ENCODE measurements at places on chromosomes 6 and 20.

- no peak for DNase-seq
Measured at GRCh38 chr20:41408156-41408794, 41.7 kb upstream of the EMILIN3 start.

GRCh38 chr6:167487749-167488664 is 163.1 kb downstream of the TTLL2 start:
- no peak for DNase-seq

GRCh38 chr6:2959909-2960719 is 11.3 kb downstream of the SERPINB6 start:
- no peak for DNase-seq

- DNase-seq = no peak
Measured at GRCh38 chr6:10621847-10622246, 72.6 kb downstream of the C6orf52 start.

- no peak for DNase-seq
Measured at GRCh38 chr6:20479060-20479459, 55.2 kb upstream of the CDKAL1 start.

DNA sequence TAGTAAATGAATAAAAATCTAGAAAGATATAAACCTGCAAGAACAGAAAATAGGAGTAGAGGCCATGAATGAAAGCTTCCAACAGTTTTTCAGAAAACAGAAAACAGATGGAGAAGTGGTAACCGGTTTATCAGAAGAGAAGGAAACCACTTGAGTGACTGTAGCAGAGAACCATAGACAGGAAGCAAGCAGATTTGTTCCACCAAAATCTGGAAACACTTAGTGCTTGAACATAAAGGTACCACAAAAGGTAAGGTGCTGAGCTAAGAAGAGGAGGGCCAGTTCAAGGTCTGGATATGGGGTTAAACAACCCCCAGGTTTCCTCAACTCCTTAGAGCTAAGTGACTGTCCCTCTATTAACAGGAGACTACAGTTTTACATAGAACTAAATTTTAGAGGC is 9.2 kb upstream of the KIAA0319 start:
- DNase-seq = no peak

DNA sequence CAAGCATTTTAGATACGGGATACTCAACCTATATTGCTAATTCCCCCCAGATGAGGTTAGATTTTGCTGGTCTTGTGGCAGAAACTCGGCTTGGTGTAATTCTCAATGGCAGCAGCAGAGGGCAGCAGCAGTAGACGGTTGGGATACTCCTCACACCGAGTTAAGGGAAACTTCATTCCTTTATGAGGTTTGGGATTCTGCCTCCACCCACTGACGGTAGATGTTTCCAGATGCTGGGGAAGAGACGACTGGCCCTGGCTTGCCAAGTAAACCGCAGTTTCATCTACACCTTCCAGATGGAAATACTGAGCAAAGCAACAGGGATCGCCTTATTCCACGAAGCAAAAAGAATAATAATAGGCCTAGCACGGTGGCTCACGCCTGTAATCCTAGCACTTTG is 8.2 kb upstream of the TBC1D7 start:
- peak; percentile 57 for DNase-seq

DNA sequence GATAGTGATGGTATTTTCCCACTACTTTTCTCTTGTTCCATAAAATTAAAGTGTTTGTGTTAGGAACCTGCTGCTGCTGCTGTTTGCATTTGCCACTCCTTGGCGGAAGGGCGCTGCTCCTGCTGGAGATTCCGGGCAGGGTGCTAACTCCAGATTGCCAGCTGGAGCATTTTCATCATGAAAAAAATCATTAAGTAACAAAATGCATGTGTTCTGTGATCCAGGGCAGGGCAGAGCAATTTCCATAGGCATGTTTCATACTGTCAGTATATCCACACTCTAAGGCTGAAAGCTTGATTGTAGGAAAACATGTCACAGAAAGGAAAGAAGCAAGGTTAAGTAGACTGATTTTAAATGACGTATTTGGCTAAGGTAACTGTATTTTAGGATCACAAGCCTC is 24.0 kb downstream of the PBOV1 start:
- no peak for DNase-seq

GRCh38 chr6:53874964-53875363 is 80.2 kb downstream of the LRRC1 start:
- no peak for DNase-seq

GRCh38 chr6:85795945-85796344 is 153.3 kb upstream of the SYNCRIP start:
- DNase-seq = no peak

GRCh38 chr6:94751641-94752329 is 825.5 kb upstream of the MANEA start:
- no peak for DNase-seq

DNA sequence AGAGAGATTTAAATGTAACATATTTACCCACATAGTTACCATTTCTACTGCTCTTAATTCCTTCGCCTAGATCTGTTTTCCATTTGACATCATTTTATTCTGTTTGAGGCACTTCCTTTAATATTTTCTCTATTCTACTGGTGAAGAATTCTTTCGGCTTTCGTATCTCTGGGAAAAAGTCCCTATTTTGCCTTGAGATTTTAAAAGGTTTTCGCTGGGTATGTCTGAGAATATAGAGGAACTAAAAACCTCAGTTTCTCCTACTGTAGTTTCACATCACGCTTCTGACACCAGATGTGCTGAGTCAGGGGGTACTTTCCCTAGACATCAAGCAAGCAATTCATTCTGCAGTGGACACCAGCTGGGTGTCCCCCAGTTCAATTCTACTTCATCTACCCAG is 61.7 kb downstream of the E2F3 start:
- DNase-seq = no peak

DNA sequence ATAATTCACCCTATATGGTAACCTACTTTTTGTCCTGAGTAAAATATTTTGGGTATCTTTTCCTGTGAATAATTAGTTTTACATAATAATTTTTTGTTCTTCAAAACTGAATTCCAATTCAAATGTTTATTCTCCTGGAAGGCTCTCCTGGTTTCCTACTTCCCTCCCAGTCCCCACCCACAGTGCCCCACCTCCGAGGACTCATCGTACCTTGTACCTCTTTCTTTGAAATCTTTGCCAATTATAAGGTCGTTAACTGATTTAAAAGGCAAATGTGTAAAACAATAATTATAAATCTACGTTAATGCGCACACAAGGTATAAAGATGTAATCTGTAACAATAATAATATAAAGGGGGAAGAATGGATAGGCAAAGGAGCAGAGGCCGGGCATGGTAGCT is 40.5 kb upstream of the VEGFA start:
- DNase-seq = no peak

- no peak for DNase-seq
Measured at GRCh38 chr20:44153636-44154043, 33.3 kb downstream of the JPH2 start.

- no peak for DNase-seq
Measured at GRCh38 chr6:34243901-34244884, 4.6 kb downstream of the SMIM29 start.

DNA sequence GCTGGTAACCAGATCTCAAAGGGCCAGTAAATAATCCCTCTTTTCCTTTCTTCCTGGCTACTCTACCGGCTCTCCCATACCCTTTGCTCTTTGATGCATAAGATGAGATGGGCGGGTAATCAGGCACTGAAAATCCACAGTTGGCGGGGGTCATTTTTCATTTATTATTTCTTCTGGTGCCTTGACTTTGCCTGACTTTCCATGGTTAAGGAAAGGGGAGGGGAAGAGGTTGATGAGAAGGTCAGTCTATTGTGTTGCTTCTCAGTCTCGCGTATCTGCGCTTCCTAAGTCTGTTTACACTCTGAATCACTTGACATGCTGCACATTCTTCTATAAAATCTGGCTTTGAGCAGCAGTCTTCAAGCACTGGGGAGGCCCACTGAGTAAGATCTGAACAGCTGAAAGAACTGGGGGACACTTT is 121.1 kb upstream of the HDGFL1 start:
- DNase-seq = no peak

DNA sequence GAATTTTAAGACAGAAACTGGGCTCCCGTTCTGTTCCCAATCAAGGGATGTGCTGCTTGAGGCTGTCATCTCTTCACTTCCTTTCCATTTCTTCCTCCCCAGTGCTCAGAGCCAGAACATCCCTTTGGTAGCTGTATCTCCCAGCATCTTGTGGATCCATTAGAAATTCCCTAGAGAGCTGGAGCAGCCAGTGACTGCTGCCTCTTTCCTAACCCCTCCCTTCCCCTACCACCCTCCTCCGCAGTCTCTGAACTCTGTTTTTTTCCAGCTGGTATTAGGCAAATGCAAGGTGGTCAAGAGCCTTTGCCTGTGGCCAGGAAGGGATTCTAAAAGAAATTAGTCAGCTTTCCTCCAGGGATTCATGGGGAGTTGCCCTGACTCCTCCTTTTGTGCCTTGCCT is 208.0 kb downstream of the EYA2 start:
- DNase-seq = no peak

DNA sequence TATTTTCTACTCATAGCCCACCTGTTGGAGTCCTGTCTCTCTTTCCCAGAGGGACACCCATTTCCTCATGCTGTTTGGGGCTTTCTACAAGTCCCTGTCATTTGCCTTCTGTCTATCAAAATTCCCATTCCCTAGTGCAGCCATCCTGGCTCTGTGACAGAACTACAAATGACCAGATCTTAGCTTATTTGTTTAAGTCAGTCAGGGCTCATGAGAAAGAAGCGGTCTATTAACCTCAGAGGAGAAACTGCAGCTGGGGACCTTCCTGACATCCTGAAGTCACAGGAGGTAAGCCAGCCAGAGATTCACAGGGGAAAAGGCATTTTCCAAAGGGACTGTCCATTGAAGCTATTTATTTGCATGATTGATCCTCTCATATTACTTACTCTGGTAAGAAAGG is 1.7 kb upstream of the COL9A1 start:
- no peak for DNase-seq

DNA sequence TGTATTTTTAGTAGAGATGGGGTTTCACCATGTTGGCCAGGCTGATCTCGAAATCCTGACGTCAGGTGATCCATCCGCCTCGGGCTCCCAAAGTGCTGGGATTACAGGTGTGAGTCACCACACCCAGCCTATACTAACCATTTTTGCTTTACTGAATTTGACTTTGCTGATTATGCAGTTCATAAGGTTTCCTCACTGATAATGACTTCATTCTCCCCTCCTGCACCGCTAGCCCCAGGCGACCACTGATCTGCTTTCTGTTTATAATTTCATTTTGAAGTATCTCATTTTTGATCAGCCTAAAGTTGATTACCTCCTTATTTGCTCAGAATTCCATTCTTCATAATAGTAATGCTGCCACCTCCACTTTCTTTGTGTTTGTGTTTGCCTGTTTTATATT is 48.7 kb upstream of the FAM83D start:
- no peak for DNase-seq

- DNase-seq = no peak
Measured at GRCh38 chr6:29941016-29941415, 1.3 kb upstream of the HLA-A start.

DNA sequence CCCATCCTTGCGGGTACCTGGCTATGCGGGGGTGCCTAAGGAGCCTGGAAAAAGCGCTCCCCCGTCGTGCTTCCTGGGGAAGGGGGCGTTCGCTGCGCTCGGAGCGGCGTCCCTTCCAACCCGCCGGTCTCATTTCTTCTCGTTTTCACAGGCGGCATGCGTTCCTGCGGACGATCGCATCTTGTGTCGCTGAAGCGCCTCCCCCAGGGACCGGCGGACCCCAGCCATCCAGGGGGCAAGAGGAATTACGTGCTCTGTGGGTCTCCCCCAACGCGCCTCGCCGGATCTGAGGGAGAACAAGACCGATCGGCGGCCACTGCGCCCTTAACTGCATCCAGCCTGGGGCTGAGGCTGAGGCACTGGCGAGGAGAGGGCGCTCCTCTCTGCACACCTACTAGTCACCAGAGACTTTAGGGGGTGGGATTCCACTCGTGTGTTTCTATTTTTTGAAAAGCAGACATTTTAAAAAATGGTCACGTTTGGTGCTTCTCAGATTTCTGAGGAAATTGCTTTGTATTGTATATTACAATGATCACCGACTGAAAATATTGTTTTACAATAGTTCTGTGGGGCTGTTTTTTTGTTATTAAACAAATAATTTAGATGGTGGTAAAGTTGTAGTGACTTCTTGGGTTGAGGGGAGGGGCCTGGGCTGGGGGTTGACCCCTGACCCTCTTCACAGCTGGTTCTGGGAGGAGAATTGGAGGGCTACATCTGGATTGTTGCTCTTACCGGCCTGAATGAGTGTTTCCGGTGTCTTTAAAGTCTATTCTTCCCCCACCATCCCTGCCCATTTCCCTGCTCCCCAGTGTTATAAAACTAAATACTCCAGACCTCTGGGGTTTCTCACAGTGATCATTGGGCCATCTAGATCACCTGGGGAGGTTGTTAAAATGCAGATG is 1.1 kb downstream of the ID1 start:
- no peak for DNase-seq

DNA sequence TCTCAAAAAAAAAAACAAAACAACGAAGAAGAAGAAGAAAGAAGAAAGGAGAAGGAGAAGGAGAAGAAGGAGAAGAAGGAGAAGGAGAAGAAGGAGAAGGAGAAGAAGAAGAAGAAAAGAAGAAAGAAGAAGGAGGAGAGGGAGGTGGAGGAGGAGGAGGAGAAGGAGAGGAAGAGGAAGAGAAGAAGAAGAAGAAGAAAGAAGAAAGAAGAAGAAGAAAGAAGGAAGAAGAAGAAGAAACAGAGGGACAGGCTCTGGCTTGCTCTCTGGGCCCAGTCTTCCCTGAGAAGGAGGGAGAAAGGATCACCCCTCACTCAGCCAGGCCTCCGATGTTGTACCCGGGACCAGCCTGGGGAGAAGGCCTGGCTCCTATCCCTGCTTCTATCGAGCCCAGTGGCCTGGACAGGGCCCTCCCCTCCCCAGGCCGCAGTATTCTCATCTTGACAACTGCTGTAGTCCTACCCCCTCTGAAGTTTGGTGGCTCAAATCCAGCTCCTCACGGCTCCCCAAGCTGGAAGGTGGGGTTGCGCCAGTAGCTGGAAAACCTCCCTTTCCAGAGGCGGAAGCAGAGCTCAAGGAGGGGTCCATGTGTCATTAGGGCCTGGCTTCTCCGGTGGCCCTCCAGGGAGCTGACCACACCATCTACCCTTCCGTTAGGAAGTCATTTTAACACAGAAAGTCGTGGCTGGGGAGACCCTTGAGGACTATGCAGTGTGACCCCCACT is 18.9 kb downstream of the C6orf132 start:
- DNase-seq = no peak
